ENCODE measurements at places on chromosomes 13 and 19.

DNA sequence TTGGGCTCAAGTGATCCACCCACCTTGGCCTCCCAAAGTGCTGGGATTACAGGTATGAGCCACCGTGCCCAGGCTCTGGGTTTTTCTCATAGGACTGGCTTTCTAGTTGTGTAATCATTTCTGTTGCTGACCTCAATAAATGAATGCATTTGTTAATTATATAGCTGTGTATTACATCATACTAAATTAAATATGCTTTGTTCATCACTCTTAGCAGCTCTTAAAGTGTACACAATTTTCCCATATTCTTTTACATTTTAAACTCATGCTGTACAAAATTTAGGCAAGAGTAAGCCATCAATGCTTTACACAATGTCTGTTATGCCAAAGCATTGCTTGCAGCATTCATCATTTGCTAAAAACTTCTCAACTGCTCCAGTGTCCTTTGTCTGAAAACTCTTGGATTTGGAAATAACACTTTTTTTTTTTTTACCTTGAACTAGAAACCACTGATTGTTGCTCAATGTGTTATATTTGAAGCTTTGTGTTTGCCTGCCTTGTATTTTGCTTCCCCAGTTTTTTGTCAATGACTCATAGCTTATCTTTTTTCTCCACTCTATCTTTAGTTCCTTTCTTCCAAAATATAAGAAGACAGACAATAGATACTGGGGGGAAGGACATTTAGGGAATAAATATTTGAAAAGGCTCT, 31.4 kb downstream of the CCDC122 start:
- DNase-seq, result no peak

DNA sequence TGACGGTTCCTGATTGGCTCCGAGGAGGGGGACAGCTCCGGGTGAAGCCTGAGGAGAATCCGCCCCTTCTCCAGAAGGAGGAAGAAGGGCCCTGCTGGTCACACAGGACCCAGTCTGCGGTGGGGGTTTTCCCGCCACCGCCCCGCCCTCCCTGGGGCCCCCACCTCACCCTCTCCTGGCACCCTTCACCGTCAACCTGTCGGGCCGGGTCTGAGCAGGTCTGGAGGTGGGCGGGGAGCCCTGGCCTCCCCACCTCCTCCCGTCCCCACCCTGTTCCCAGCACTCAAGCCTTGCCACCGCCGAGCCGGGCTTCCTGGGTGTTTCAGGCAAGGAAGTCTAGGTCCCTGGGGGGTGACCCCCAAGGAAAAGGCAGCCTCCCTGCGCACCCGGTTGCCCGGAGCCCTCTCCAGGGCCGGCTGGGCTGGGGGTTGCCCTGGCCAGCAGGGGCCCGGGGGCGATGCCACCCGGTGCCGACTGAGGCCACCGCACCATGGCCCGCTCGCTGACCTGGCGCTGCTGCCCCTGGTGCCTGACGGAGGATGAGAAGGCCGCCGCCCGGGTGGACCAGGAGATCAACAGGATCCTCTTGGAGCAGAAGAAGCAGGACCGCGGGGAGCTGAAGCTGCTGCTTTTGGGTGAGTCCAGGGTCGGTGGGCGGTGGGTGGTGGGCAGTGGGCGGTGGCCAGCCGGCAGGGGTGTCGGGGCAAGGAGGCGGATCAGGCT, at the start of gene GNA15:
GNA15 (plus strand) TSS at position 73 of the 723 bp plus-strand sequence; CDS start at position 491, 418 bp downstream.
- DNase-seq, result no peak

DNA sequence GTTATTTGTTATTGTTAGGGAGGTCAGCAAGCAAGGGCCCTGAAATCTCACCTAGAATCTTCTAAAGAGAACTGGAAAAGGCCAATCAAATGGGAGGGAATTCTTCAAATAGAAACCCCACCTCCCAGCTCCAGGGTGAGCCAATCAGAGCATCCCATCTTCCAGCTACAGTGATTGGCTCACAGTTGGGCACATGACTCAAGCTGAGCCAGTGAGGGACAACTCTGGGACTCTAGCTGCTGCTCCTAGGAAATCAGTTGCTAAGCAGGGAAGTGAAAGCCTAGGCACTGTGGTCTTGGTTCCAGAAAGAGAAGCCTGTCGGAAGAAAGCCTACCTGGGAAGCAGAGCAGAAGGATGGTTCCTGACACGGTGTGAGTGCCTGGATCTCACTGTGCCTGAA, 13.4 kb downstream of the TM6SF2 start:
- peak; percentile 41 for DNase-seq

- DNase-seq, result no peak
These were observed 5.5 kb downstream of the RAVER1 start for GRCh38 chr19:10327793-10328192.

DNA sequence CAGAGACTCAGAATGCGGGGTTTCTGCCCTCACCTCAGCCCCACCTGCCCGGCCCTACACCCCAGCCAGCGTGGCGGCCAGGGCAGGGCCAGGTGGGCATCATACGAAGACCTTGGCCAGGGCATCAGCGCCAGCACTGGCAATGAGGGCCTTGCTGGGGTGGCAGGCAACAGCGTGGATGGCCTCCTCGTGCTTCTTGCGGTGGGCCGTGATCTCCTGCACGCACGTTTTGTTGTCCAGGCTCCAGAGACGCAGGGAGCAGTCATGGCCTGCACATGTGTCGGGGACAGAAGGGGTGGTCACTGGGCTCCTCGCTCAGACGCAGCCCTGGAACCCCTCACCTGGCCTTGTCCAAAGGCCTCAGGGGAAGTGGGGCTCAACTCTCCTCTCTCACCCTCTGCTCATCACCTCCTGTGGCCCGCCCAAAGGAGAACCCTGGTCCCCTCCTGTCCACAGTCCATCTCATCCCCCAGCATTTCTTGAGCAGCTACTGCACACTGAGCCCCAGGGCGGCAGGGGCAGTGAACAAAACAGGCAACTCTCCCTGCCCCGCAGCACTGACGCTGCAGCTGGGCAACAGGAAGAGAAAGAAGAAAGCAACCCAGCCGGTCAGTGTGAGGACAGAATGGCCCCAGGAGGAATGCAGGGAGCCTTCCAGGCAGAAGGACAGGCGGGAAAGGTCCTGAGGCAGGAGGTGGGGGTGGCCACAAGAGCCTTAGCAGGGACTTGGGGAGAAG, 3.8 kb upstream of the PRKD2 start:
- no peak for DNase-seq

DNA sequence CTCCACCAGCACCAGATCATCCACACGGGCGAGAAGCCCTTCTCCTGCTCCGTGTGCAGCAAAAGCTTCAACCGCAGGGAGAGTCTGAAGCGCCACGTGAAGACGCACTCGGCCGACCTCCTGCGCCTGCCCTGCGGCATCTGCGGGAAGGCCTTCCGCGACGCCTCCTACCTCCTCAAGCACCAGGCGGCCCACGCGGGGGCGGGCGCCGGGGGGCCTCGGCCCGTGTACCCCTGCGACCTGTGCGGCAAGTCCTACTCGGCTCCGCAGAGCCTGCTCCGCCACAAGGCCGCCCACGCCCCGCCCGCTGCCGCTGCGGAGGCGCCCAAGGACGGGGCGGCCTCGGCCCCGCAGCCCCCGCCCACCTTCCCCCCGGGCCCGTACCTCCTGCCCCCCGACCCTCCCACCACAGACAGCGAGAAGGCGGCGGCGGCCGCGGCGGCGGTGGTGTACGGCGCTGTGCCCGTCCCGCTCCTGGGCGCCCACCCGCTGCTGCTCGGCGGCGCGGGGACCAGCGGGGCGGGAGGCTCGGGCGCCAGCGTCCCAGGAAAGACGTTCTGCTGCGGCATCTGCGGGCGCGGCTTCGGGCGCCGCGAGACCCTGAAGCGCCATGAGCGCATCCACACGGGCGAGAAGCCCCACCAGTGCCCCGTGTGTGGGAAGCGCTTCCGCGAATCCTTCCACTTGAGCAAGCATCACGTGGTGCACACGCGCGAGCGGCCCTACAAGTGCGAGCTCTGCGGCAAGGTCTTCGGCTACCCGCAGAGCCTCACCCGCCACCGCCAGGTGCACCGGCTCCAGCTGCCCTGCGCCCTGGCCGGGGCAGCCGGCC, 9.4 kb downstream of the ZNF784 start:
- DNase-seq, result no peak

DNA sequence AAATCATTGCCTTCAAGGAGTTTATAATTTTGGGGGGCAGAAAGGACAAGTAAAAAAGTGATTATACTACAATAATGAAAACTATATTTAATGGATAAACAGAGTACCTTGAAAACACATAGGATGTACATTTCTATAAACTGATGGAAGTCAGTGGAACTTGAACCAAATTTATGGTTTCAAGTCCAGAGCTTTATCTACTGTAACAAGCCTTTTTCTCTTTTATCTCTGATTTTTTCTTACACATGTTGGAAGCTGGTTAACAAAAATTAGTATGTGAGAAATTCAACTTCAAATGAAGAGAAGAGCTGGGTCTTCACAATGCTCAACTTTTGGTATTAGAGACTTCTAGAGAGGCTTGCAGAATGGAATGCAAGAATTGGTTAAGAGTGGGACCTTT, 393.6 kb downstream of the LMO7 start:
- no peak for DNase-seq

DNA sequence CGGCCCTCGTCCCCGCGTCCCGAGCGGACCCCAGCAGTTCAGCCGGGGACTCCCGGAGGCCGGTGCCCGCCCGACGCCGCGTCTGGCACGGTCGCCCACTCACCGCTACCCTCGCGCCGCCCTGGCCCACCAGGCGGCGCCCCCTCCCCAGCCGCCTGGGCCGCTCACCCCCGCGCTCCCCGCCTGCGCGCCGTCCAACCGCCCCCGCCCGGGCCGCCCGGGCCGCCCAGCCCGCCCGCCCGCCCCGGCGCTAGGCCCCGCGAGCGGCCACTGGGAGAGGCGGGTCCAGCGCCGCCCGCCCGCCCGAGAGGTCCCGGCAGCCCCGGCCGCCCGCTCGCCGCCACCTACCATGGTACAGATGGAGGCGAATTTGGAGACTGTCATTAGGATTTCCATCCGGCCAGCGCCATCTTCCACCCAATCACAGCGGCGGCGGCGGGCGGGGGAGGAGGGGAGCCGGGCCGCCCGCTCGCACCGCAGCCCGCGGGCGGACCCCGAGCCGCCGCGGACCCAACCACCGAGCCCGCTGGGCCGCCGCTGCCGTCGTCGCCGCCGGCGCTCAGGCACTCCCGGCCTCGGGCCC, at the start of gene USP12:
USP12 (minus strand) TSS at position 568 of the 583 bp plus-strand sequence; CDS start at position 396, 172 bp downstream.
- DNase-seq, result no peak

GRCh38 chr13:60016229-60016628, 147.5 kb downstream of the DIAPH3 start:
- no peak for DNase-seq

GRCh38 chr13:46158983-46159382, 23.0 kb downstream of the LCP1 start:
- DNase-seq, result no peak

- no peak for DNase-seq
These were observed 14.0 kb downstream of the AKAP8L start for GRCh38 chr19:15404780-15405211.

DNA sequence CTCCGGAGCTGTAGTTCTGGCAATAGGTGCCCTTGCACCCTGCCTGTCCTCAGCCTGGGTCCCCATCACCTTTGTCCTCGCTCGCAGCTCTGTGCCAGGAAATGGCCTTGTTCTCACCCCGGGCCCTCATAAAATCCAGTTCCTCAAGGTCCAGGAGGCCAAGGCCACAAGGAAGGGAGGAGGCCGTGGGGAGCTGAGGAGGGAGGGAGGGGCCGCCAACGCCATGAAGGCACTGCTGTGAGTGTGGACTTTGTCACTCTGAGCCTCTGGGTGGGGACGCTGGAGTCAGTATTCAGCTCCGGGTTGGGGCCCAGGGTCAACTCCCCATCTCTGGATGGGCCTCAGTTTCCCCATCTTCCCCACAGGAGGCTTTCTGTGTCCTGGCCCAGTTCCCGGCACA, 9.2 kb upstream of the GNA11 start:
- DNase-seq, result no peak

DNA sequence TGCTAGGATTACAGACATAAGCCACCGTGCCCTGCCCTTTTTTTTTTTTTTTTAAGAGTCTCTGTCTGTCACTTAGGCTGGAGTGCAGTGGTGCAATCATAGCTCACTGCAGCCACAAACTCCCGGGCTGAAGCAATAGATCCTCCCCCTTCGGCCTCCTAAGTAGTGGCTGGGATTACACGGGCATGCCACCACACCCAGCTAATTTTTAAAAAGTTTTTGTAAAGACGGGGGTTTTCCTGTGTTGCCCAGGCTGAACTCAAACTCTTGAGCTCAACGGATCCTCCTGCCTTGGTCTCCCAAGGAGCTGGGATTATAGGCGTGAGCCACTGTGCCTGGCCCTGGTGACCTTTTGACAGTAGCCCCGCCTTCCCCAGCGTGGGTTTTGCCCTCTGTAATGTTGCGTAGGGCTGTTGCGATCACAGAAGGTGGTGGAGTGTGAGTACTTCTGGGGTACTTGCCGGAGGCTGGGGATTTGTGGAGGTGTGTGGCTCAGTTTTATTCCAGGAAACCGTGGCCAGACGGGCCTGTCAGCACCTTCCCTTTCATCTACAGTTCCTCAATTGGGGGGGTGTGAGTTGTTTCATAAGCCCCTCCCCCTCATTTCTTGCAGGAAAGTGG, 11.6 kb upstream of the RETN start:
- DNase-seq, result no peak

DNA sequence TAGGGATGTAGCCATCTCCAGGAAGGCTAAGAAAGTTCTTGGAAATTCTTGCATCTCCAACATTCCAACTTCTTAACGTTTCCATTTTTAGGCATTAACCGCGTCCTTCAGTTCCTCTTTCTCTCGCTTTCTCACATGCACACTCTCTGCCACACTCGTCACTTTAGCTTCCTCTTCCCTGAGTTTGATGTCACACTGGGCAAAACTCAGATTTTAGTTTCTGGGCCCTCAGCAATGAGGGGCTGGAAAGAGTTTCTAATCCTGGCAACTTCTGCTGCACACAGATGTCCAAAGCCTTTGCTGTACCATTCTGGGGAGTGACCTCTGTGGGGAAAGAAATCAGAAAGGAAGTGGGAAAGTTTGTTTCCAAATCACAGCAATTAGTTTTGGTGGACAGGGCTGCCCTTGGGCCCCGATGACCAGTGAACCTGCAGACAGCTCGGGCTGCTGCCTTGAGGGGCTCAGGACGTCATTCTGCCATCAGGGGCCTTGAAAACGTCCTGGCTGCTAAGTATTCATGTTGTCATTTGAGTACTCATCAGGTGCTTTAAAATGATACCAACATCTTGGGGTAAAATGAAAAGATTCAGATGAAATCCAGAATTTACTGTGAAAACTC, 89.3 kb downstream of the KL start:
- DNase-seq, result no peak

- DNase-seq, result peak; percentile 17
These were observed 127.6 kb downstream of the COG6 start for GRCh38 chr13:39783051-39783450.

- no peak for DNase-seq
These were observed 1658.6 kb upstream of the MIR17HG start for GRCh38 chr13:89688918-89689317.

- peak; percentile 8 for DNase-seq
These were observed at the start of gene ZNF544 for GRCh38 chr19:58228585-58229254. Gene ZNF544, plus strand, starts transcription at chr19:58228914. Its CDS starts 15,110 bp downstream, at chr19:58244024.

DNA sequence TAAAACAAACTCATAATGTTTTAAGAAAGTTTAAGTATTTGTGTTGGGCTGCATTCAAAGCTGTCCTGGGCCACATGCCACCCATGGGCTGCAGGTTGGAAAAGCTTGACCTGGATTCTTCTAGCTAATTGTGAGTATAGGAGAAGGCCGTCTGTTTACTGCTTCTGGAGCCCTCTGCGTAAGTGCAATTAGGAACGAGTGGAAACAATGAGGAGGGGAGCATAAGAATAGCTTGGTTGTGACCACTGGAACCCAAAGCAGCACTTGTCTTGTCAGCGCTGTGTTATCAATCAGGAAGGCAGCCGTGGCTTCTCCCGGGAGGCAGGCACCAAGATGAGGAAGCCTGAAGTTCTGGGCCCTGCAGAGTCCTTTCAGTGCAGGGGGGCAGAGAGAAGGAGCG, 110.4 kb upstream of the MBNL2 start:
- DNase-seq, result no peak

- DNase-seq, result no peak
These were observed 109.5 kb downstream of the STK24 start for GRCh38 chr13:98467263-98467985.

- peak; percentile 68 for DNase-seq
These were observed 6.0 kb downstream of the RUVBL2 start for GRCh38 chr19:48999481-49000325.
